ENCODE measurements at places on chromosomes 2 and 18.

- DNase-seq, result no peak
Observed at GRCh38 chr2:72696559-72696958, 129.3 kb downstream of the EXOC6B start.

DNA sequence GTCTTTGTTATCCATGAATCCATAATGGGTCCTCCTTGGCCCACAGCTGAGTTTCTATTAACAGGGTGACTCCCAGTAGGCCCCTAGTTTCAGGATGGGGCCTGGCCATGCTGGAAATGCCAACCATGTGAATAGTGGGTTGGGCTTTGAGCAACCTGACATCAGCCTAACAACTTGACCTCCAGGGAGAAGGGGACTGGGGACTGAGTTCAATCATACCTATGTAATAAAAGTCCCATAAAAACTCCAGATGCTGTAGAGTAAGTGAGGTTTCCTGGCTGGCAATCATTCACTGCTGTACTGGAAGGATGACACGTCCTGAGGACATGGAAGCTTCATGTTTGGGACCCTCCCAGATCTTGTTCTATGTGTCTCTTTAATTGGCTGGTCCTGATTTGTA lies 7.9 kb downstream of the REV1 start:
- no peak for DNase-seq

DNA sequence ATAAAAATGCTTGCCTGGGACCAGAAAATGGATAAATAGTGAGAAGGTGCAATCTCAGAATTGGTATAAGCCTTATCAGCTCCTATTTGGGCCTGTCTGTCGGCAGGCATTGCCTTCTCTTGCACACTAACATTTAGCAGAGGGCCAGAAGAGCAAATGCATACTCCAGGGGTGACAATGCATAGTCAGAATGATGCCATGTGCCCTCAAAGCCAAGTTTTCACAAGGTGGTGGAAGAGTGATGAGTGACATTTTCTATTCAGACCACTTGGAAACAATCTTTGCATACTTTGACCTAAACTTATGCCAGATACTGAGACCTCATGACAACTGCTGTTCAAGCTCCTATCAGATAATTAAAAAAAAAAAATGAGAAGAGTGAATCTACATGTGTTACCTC lies 276.3 kb downstream of the SETBP1 start:
- no peak for DNase-seq

GRCh38 chr2:12043131-12043530 lies 296.7 kb downstream of the LPIN1 start:
- DNase-seq, result no peak

GRCh38 chr18:32049393-32050171 lies 31.0 kb downstream of the RNF125 start:
- DNase-seq, result peak; percentile 14

DNA sequence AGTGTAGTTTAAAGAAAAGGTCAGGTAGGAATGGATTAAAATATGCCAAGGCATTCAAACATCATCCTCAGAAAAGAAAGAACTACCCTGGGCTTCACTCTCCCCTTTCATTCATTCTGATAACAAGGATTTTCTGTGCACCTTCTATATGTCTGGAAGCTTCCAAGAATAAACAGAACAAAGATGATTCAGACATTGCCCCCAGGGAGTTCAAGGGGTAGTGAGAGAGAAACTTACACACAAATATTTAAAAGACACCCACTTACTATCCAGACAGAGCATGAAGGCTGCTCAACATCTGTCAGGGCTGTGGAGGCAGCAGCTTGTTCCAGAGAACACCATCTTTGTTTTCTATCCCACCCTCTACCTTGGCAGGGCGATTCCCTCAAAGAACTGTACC lies 140.5 kb downstream of the ALK start:
- DNase-seq, result no peak

GRCh38 chr2:145075454-145076062 lies 555.6 kb upstream of the ZEB2 start:
- no peak for DNase-seq

DNA sequence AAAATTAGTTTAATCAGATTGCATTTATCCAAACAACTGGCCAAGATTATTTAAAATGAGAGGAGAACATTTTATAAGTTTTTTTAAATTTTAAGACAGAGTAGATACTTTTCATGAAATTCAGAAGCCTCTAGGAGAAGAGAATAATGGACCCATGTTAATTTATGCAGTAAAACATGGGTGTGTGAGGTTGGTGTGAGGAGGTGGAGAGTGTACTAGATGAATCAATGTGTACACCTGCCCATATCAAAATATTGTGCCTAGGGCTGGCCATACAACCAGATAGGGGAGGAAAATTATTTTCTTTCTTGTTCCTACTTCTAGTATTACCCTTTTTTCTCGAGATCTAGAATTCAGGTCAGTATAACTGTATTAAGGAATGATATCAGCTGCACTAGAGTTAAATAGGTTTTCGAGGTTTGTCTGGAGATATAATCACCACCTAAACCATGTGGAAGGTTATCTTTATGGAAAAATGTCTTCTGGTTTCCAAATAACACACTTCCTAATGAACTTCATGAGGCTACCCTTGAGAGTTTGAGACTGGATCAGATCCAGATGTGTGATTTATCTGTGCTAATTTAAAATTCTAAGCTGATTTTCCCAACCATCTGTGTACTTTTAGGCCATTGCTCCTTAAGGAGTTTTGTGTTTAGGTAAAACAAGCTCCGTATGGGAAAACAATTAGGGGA lies 37.6 kb downstream of the TMEM178A start:
- no peak for DNase-seq

DNA sequence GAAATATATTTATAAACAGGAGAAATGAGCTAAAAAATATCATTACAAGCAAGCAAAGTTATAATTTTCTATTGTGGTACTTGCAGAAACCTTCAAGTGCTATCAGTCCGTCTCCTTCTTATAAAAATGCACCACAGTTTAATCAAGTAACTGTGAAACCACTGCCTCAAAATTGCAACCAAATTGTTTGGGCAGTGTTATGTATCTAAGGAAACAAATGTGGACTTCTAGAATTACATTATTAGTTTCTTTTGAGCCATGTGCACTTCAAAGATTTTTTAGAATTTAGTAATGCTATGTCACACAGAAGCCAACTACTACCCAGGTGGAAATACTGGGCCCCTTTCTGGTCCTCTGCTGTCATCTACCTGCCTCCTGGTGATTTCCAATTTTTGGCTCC lies 495.6 kb downstream of the NYAP2 start:
- DNase-seq, result peak; percentile 7

DNA sequence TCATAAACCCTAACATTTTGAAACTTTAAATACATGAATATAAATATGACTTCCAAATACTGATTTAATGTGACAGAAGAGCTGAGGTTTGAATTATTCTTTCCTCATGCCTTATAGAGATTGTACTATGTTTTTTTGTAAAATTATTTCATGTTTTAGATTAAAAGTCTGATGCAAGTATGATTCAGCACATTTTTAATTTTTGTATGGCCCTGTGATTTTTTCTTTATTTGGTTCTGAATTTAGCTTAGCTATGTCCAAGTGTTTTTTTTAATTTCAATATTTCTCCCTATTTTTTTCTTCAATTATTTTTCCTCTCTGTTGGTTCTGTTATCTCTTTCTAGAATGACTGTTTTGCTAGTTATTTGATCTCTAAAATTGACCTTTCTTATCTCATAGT lies 552.1 kb downstream of the XIRP2 start:
- DNase-seq, result no peak

DNA sequence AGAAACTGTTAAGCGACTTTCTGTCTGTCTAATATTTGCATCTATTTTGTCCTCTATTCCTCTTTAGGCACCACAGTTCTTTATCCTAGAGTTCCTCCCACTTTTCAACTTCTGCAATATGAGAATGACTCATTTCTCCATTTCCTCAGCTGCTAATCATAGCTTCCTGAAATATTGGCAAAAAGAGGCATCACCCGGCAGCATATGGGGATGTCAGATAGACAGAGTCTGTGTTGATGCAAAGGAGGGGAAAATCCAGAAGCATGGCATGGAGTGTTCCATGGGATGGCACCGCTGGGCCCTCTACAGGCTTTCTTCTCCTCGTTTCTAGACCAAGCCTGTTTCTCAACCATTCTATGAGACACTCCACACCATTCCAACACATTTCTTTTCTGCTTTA lies 93.4 kb downstream of the DOCK10 start:
- DNase-seq, result no peak

GRCh38 chr2:64291181-64291580 lies 147.0 kb upstream of the PELI1 start:
- no peak for DNase-seq

DNA sequence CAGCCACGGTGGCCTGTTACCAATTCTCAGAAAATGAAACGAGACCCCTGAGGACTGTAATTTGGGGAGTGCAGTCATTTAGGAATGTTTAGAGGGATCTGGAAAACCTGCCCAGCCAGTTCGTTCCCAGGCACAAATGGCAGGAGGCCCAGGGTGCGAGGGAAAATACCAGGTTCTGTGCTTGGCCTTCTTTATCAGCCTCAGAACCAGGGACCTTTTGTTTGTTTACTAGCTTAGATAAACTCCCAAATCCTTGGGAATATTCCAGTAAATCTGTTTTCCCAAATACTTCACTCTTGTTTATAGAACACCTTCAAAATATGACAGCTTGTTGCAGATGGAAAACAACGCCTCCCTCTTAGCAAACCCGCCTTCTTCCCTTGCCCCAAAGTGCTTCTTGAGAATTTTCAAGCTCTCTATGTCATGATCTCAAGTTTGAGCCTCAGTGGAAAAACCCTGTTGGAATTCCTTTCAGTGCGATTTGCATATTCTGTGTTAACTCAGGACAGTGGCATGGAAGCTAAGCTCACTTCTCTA lies 400.3 kb upstream of the SMIM21 start:
- DNase-seq, result no peak

DNA sequence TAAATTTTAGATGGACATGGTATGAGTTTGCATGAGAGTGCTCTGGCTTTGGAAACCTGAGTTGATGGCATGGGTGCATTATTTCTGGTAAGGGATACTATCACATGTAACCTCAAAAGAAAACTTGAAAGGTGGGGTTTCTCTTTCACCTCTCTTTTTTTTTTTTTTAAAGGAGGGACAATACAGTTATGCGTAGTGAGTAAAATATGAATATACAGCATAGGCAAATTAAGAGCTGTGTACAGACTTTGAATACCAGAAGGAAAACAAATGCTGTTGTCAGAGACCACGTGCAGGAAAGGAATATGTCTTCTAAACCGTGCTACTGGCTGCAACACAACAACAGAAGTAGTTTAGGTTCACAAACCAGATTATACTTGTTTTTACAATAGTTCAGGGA lies 82.1 kb downstream of the MAP4K4 start:
- no peak for DNase-seq

- no peak for DNase-seq
Observed at GRCh38 chr2:95388856-95389244, 13.7 kb upstream of the FAHD2A start.

DNA sequence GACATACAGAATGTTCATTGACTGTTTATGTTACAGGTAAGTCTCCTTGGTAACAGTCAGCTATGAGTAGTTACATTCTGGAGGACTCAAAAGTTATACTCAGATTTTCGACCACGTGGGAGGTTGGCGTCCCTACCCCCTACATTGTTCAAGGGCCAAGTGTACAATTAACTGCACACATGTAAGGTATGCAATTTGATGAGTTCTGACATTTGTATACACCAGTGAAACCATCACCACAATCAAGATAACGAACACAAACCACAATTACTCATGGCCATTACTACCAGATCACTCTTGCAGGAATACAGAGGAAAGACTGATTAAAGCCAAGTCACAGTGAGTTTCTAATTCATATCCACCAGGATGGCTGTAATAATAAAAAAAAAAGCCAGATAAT lies 39.6 kb upstream of the LDLRAD4 start:
- DNase-seq, result no peak

DNA sequence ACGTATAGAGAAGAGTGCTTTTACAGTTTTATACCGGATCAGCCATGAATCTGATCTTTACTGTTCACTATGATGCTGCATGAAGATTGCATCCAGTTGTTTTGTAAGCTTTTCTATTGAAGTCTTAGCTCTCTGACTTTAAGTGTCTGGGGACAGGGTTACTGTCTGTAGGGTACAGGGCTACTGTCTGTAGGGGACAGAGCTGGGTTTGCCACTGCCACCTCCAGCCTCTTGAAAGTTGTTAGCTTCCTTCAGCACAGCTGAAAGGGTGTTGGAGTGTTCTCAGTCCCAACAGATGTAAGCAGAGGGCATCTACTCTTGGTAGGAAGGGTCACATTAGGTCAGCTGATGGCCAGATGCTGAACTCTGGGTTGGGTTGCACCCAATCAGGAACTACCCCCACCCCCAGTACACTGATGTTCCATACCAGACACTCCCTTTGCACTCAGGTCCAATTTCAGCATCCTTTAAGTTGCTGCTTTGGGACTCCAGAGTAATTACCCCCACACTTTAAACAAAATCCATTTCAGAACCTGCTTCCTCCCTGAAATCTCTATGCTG lies 58.0 kb downstream of the MYL12B start:
- DNase-seq, result no peak

- DNase-seq, result no peak
Observed at GRCh38 chr2:224803930-224804329, 87.8 kb upstream of the CCDC195 start.

GRCh38 chr2:70673041-70673647 lies 94.9 kb downstream of the ADD2 start:
- DNase-seq, result no peak

- DNase-seq, result no peak
Observed at GRCh38 chr2:20999906-21000645, 43.8 kb downstream of the APOB start.

GRCh38 chr2:118750959-118751565 lies 96.4 kb downstream of the EN1 start:
- DNase-seq, result no peak

GRCh38 chr2:45902781-45903375 lies 251.4 kb downstream of the PRKCE start:
- no peak for DNase-seq

GRCh38 chr2:148754864-148755263 lies 110.3 kb downstream of the EPC2 start:
- DNase-seq, result no peak

- no peak for DNase-seq
Observed at GRCh38 chr2:39657287-39657937, 8.3 kb upstream of the TMEM178A start.

All from umbilical cord (tissue), 2 donors.